ENCODE measurements at places on chromosomes 5 and 9.
A peak's percentile ranks its signal among the peaks of the same experiment; 100 is the strongest.

DNA sequence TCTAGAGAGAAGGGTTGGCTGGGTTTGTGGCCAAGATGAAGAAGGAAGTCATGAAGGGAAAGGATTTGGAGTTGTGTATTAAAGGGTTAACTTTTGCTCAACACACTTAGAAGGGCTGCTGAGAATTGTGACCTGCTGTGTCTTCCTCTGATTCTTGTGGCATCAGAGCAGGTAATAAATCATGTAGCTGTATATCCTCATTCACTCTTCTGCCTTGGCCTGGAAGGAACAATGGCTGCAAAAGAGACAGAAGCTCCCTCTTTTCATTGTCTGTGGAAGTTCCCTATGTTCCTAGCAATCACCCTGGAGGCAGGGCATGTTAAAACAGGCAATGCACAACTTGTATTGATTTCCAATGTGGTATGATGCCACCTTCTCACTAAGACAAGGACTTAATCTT is 159.1 kb downstream of the LRRC70 start:
- no peak for DNase-seq

GRCh38 chr5:92444888-92445287 is 1061.8 kb upstream of the ARRDC3 start:
- DNase-seq = no peak

DNA sequence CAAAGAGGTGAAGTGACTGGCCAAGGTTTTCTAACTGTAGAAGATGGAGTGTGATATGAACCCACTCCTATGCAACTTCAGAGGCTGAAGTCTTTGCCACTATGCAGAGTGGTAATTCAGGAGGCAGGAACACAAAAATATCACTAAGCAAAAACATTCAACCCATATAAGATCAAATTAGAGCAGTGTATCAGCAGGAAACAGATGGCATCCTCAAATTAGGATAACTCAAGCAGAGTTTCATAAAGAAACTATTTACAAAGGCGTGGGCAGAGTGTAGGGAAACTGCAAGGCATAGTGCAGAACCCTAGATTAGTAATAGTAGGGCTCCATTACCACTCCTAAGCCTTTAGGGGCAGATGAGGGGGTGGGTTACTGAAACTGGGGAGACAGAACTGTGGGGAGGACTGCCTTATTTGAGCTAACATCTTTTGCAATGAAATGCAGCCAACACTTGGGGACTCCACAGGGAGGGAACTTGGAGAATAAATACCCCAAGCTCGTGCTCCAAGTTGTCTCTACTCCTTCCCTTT is 72.2 kb downstream of the PTTG1 start:
- no peak for DNase-seq

- DNase-seq = no peak
Observed at GRCh38 chr5:32754284-32754683, 43.2 kb downstream of the NPR3 start.

GRCh38 chr9:9002826-9003583 is 1203.4 kb upstream of the DMAC1 start:
- DNase-seq = no peak

DNA sequence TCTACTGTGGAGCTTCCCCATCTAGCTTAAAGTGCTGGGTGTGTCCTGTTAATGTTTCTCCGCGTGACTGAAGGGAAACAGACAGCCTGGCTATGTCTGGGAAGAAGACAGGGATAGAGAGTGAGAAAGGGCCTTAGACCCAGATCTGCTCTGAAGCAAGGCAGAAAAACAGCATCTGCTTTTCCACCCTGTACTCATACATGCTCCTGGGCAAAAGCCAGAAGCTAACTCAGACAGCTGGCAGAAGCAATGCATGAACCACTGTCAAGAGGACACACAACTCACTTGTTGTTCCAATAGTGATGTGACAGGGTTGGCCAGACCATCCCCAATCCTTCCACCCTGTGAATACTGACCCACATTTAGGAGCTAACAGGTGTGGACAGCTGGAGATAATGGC is 63.3 kb downstream of the DPYSL3 start:
- DNase-seq = no peak

- DNase-seq = peak; percentile 86
Observed at GRCh38 chr9:115944166-115944948, 209.2 kb upstream of the PAPPA start.

- no peak for DNase-seq
Observed at GRCh38 chr5:7376871-7377270, 19.1 kb upstream of the ADCY2 start.

DNA sequence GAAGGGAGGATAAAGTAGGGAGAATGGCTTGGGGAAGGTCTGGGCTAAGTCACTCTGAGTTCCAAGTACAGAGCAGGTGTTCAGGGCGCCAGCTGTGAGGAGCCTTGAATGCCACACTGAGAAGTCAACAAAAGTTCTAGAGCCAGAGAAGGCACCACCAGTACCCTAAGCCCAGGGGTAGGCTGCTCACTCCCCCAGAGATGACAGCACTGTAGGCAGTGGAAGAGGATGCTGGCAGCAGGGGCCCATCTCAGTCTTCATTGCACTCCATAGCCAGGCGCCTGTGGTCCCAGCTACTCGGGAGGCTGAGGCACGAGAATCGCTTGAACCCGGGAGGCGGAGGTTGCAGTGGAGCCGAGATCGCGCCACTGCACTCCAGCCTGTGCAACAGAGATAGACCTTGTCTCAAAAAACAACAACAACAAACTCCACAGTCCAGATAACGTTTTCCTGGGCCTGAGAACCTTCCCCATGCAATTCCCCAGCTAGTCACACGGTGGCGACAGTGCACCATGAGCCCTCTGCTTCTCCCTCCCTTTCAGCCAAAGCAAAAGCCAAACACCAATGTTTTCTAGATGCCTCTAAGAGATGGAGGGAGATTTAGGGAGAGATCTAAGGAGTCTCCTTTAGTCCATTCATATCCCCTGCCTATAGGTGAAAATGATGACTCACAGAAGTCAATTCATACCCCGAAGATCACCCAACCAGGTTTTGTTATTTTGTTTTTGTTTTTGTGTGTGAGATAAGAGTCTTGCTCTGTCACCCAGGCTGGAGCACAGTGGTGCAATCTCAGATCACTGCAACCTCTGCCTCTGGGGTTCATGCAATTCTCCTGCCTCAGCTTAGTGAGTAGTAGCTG is 19.8 kb upstream of the NSD1 start:
- peak; percentile 92 for DNase-seq

DNA sequence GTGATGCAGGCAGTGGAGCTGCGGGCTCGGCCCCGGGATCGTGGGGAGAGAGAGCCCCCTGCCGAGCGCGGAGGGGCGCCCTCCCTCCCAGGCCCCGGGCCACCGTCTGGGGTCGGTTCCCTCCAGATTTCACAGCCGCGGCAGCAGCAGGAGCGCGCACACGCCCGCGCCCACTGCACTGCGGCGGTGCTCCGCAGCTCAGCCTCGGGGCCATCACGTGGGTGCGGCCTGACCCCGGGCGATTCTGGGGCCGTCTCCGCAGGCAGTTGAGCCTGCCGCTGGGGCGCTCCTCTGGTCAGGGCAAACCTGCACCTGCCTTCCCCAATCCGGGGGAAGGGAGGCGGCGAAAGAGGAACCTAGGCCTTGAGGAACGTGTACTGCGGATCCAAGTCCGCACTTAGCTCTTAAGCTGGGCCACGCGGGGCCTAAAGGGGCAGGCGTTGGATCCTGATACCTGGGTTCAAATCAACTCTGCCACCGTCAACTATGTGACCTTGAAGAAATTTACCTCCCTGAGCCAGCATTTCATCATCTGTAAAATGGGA is 9.4 kb upstream of the DELE1 start:
- peak; percentile 48 for DNase-seq

DNA sequence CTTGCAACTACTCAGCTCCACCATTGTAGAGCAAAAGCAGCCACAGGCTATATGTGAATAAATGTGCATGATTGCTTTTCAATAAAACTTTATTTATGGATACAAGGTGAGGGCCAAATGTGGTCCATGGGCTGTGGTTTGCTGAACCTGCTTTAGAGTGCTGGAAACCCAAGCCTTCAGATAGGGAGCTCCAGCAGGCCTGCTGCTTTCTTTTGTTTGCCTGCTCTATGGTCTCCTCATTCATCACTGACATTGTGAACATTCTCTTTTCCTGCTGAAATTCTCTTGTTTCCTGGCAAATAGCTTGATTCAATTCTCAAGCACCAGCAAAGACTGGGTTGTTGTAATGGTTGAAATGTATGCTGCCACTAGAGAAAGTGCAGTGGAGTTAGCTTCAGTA is 26.0 kb downstream of the EGFLAM start:
- DNase-seq = no peak

DNA sequence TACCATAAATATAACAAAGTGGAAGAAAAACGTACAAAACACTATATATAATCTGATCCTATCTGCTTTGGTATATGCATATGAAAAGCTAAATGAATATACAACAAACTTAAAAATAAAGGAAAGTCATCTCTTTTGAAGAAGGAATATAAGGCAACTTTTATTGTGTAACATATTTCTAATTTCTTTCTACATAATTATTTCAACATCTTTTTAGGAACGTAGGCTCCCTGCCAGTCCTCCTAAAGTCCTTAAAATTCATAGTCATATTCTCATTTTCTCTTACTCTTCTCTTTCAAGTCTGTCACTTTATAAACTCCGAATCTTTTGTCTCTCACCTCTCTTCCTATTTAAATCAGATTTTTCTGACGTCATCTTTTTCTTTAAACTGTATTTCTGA is 9.6 kb downstream of the DEPDC1B start:
- DNase-seq = no peak

DNA sequence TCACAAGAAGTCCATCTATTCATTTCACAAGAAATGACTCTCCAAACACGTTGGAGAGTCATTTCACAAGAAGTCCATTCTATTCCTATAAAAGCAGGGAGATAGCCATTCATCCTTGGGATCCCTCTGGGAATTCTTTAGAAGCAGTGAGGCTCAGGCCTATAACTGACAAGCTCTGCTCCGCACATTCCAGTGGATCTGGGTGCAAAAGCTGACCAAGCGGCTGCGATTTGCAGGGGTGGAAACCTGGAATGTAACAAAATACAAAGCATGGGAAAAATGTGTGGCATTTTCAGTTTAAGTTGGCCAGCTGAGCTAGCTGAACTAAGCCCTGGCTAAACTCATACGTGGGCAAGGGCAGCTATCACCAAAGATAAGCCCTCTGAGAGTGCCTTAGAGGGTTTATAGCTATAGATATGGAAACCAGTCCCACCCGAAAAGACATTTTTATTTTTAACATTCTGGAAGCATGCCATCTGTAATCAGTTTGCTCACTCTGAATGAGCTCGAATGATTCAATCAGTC is 8.7 kb downstream of the TAS2R1 start:
- peak; percentile 13 for DNase-seq

GRCh38 chr5:109455598-109456096 is 45.9 kb upstream of the PJA2 start:
- peak; percentile 71 for DNase-seq

- DNase-seq = peak; percentile 32
Observed at GRCh38 chr5:17355586-17356346, 138.3 kb downstream of the BASP1 start.

DNA sequence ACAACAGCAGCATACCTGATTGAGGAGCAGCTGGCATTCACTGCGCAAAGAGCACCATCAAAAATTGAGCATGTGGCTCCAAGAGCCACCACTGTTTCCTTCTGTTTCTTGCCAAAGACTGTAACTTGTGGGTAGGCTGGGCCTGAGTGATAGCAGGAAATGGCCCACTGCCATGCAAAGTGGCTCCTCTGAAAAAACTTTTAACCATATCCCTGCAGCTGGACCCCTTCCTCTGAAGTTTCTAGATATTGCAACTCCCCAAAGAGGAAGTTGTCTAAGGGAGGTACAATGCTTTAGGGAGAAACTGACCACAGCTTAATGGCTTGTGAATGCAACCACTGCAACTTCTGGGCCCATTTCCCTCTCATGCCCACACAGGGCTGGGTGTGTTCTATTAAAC is 355.4 kb upstream of the PDE4D start:
- DNase-seq = no peak

GRCh38 chr9:32502464-32502863 is 23.5 kb downstream of the RIGI start:
- peak; percentile 14 for DNase-seq

- DNase-seq = no peak
Observed at GRCh38 chr9:79007701-79008483, 563.9 kb upstream of the TLE4 start.

GRCh38 chr5:160133071-160133917 is 14.0 kb upstream of the PWWP2A start:
- peak; percentile 35 for DNase-seq

- DNase-seq = peak; percentile 67
Observed at GRCh38 chr9:97983589-97984187, 547 bp downstream of the ANP32B start.

- no peak for DNase-seq
Observed at GRCh38 chr9:112115970-112116753, 58.9 kb downstream of the SUSD1 start.

DNA sequence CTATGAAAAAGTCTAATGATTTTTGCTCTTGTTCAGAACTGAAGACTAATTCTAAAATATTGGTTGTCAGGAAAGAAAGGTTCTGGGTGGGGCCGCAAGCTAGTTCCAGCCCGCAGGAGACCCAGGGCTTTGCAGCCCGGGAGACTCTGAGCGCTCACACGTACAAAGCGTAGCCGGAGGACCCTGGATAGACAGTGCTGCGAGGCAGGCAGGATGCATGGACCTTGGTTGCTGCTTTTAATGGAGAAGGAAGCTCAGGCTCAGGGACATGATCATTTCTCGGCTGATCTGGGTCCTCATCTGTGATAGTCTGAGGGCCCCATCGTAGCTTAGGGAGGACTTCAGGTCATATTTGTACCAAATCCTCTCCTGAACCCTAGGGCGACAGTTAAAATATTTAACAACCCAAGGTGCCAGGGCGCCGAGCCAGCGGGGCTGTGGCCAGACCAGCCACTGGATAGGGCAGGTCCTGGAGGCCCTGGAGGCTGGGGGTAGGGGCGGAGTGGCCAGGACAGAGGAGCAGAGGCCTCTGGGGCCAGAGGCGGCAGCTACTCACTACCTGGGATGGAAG is 70.1 kb upstream of the UNC5A start:
- peak; percentile 1 for DNase-seq

GRCh38 chr9:33721674-33722358 is 73.5 kb upstream of the PRSS3 start:
- peak; percentile 81 for DNase-seq

- DNase-seq = no peak
Observed at GRCh38 chr9:115525111-115526058, 407.4 kb upstream of the TNC start.

- no peak for DNase-seq
Observed at GRCh38 chr5:31393126-31393525, 138.8 kb downstream of the DROSHA start.

DNA sequence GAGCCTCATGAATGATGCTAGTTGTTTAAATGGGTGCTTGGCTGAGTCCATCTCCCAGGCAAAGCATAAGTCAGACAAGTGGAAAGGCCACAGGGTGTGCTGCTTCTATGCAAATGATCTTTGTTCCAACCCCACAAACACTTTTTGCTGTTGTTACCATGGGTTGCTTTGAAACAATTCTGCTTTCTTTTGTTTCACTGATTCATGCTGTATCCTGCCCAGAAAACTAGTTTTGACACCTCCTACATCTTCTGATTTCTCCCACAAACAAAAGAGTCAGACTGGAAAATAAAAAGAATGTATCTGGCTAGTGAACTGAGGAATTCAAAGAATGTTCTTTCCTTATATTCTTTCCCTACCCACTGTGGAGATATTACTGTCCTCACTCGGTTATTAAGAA is 298.6 kb downstream of the DIRAS2 start:
- no peak for DNase-seq

Measured in AG08396 (cell line).